ENCODE measurements at places on chromosomes 13 and 19. TPM values are rescaled to one million over a fixed set of nuclear protein-coding genes. Genes with fewer than 3 reads are reported as not detected.
A peak's percentile ranks its signal among the peaks of the same experiment; 100 is the strongest.

DNA sequence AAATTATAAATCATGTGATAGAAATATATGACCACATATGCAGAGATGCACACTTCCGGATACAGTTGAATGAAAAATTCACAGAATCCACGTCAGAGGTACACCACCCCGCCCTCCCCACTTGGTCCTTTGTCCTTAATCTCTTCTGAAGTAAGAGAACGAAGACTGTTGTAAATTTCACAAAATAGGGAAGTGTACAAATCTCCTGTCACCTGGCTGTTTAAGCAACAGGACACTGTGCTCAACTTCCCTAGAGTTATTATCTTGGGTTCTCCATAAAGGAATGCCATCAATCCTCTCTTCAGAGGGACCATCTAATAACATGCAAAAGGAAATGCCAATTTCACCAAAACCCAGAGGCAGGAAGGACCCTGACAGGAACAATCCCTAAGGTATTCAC, 10.5 kb upstream of the CEACAM6 start:
- no peak for DNase-seq

DNA sequence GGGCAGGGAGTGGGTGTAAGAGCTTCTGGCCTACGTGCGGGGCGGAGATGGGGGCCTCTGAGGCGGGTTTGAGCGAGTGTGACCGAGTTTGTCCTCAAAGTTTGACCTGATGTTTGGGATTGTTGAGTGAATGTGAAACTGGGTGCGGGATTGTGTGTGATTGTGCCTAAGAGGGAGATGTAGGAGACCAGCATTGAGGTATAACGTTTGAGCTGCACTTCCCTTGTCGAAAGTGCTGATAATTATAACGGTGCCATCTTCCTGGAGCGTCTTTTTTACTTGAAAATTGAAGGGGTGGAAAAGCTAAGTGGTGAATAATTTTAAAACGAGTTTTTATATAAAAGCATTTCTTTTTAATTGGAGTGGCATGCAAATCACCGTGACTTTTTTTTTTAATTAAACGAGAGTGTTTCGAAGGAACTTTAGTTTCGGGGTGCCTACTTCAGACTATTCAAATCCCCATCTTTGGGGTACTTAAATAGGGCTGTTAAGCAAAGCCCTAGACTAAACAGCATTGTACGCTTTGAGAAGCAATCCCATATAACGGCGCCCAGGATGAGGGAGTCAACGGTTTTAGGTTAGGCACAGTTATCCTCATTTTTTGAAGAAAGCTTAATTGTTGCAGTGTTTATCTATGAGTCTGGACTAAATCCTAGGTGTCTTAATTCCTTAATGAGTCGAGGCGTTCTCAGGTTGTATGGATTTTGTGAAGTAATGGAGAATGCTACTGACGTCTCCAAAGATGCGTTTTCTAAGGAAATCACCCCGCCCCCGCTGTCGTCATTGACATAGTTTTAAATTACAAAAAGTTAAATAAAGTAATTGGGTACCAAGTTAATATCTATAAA, 594 bp downstream of the ZNF146 start:
- DNase-seq, result peak; percentile 82

Gene LILRB3
- 4.2 TPM for total RNA-seq

- DNase-seq, result no peak
Observed at GRCh38 chr19:1073956-1074517, 7.1 kb downstream of the ARHGAP45 start.

Gene NR2C2AP
- 6.7 TPM for total RNA-seq
